ENCODE measurements at places on chromosomes 4 and X. TPM values are rescaled to one million over a fixed set of nuclear protein-coding genes. Genes with fewer than 3 reads are reported as not detected.

BTC gene
- 0.14 TPM for total RNA-seq

GATA1 gene
- total RNA-seq: not detected

GRCh38 chr4:23887989-23888388 is 1.9 kb downstream of the PPARGC1A start:
- no peak for DNase-seq

- DNase-seq: no peak
Observed at GRCh38 chr4:121726642-121727268, 30.0 kb upstream of the ANXA5 start.

GRCh38 chr4:137768881-137769280 is 236.6 kb upstream of the PCDH18 start:
- no peak for DNase-seq

GRCh38 chrX:13298836-13299235 is 21.0 kb downstream of the ATXN3L start:
- no peak for DNase-seq

DNA sequence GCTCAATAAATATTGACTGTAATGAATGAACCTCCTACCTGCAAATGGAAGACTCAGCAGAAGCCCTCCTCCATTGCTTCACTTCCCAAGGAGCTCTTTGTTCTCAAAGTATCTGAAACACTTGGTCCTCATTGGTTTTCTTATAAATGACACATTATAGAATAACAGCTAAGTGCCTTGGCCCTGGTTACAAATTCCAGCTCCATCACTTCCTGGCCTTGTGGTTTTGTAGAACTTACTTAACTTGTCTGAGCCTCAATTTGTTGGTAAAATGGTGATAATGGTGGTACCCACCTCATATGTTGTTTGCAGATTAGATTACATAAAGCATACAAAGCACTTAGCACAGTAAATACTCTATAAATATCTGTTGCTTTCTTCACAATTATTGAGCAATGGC is 25.2 kb upstream of the SMIM20 start:
- DNase-seq: no peak

DNA sequence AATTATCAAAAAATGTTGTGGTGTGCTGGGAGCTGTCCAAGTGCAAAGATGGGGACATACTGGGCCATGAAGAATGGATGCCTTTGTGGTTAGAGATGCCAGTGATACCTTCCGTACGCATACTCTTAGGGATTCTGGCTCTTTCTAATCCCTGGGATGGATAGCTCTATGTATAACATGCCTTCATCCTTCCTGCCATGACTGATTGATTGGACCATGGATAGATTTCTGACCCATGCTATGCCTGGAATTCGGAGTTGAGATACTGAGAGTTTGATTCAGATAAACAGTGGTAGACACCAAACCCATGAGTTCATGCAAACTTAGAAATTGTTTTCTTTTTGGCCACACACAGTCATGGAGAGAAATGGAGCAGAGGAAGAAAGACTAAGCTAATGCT is 147.2 kb upstream of the WDFY3 start:
- no peak for DNase-seq

- no peak for DNase-seq
Observed at GRCh38 chr4:135290136-135290535, 1088.5 kb upstream of the PABPC4L start.

DNA sequence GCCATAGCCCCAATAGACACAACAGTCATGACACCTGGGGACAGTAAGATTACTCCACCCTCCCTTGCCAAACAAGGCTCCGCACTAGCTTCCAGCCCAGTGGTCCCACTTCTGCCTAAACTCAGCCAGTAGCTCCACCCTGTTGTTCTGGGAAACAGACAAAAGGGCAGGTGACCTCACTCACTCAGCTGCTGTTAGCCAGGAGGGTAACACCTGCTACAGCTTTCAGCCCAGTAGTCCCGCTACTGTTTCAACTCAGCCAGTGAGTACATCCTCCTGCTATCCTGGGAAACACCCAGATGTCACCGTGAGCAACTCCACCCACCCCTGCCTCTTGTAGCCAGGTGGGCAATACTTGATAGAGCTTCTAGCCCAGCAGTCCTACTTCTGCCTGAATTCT is 162.7 kb upstream of the CPXCR1 start:
- no peak for DNase-seq

DNA sequence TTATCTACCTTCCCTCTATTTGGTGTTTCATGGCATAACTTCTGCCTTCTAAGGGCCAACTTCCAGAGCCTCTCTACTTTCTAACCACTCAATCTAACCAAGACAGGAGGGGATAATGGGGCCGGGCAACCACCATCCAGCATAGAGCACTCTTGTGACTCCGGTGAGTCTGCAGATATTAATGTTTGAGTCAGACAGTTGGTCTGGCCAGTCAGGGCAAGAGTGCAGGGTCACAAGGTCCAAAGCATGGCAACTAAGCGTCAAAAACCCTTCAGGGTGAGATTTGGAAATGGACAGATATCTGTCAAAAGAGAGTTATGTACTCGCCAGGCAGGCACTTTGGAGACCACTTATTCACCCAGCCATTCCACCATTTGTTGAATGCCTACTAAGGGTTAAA is 105.0 kb downstream of the PALLD start:
- DNase-seq: no peak

VSIG1 gene
- total RNA-seq: 3.0 TPM

DNA sequence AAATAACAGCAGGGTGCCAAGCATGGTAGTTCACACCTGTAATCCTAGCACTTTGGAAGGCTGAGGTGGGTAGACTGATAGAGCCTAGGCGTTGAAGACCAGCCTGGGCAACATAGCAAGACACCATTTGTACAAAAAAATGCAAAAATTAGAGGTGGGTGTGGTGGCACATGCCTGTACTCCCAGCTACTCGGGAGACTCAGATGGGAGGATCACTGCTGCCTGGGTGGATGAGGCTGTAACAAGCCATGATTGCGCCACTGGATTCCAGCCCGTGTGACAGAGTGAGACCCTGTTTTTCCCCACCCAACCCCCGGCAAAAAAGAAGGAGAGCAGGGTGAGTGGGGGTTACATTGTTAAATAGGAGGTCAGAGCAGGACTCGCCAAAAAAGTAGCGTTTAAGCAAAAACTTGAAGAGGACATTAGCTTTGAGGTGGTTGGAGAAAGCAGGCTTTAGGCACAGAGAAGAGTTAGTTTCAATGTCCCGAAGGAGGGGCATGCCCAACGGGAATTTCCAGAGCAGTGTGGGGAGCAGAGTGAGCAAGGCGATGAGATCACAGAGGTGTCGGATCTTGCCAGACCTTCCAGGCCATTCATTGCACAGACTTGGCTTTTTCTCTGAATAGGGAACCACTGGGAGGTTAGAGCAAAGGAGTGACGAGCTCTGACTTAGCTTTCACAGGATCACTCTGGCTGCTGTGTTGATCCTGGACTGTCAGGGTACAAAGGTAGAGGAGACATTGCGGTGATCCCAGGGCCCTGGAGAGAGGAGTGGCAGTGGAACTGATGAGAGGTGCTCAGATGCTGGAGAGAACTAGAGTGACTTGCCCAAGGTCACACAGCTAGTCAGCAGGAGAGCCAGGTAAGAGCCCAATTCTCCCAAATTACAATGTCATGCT is 70.6 kb downstream of the TRAPPC11 start:
- no peak for DNase-seq

- DNase-seq: no peak
Observed at GRCh38 chr4:186942758-186943377, 219.2 kb upstream of the FAT1 start.

DNA sequence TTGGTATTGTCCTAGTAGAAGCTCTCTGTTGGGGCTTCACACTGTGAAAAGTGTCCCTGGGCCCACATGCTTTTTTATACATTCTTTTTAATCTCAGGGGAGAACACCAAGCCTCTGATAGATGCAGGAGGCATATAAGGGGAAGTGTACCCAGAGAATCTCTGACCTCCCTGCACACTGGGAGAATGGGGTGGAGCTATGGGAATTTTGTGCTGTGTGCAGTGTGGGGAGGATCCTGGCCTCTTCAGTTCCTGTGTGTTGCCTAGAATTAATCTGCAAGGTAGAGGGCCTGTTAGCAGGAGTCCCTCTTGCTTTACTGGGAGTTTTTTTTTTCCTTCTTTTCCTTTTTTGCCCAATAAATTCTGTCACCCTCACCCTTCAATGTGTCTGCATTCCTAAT is 49.2 kb upstream of the SPIN4 start:
- DNase-seq: no peak

DNA sequence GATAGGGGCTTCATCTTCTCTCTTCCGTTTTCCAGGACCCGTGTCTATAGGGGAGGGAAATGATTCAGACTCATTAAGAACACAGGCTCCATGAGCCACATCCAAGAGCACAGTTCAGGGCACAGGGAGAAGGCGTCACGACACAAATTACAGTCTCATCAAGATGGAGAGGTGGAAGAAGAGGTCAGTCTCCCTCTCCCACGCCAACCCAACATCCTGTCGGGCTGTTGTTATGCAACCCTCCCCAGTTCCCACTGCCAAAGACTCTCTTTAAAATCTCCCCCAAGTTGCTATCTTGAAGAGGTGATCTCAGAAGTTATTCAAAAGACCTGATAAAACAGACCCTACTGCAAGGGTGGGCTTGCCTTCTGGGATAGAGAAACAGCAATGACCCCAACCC is 12.6 kb downstream of the ZMYM3 start:
- DNase-seq: no peak

DNA sequence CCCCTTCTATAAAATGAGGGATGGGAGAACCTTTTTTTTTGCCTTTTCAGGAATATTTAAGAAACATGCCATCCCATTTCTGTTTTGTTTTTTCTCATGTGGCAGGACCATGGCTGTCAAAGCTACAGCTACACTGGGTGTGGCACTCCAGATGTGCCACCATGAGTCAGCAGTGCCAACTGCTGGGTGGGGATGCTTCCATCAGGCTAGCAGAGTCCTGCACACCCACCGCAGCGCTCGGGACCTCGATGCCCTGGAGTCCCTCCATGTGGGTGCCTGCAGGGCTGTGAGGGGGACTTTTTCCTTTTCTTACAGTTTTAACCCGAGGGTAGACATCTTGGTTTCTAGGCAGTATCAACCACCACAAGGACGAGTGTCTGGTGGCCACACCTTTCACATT is 352.6 kb downstream of the NR3C2 start:
- DNase-seq: no peak
